ENCODE measurements at places on chromosomes 7 and 10.

DNA sequence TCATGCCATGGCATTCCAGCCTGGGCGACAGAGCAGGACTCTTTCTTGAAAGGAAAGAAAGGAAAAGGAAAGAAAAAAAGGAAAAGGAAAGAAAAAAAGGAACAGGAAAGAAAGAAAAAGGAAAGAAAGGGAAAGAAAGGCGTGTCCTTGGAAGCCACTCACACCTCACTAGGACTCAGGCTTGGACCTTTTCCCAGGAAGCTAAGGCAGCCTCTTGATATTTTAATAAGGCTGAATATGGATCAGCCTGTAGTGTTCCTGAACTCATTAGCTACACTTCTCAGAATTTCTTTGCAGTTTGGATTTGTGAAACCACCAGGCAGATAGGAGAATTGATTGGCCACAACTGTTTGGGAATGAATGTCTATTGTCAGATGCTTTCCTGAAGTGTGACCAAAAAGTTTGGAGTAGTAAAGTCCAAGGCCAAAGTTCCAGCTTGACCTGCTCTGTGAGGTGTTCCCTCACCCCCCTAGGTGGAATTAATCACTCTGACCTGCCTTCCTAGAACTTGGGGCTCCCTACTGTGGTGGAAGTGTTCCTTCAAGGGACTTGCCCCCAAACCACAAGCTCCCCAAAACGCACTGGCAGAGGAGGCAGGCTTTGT, 7.1 kb upstream of the MALSU1 start:
- no peak for DNase-seq

GRCh38 chr7:112511451-112512202, 30.8 kb downstream of the LSMEM1 start:
- no peak for DNase-seq

DNA sequence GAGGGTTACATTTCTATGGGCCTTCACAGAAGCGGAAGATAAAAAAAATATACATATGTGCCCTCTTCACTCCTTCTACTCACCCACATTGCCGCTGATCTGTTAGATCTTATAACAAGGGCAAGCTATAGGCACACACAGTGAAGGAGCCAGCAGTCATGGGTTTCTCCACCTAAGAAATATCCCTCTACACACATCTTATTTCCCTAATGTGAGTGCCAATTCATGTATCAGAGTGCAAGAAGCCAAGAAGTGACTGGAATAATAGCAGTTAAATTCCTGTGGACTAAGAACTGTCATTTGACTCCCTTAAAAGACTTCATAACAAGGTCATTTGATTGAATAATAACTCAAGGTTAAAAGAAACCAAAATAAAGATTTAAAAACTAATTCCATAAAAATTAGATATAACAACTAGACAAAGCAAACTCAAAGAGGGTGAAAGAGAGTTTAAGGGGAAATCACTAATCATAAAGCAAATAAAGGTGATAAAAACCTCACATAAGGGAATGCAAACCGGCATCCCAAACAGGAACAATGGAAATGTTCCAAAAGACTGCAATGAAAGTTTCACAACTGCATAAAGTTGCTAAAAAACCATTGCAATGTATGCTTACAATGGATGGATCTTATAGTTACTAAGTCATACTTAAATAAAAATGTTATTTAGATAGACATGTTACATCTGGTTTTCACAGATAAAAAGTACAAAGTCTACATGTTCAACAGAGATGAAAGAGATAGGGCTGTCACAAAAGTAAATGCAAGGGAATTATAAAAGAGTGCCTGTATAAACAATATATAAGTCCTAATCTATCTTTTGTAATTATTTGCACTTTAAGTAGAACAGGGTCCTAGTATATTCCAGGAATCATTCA, 42.8 kb downstream of the ARHGAP21 start:
- DNase-seq: no peak

- DNase-seq: peak; percentile 97
Measured at GRCh38 chr10:126199221-126199998, 188.9 kb downstream of the ADAM12 start.

GRCh38 chr7:12456506-12456905, 52.8 kb upstream of the VWDE start:
- DNase-seq: no peak

DNA sequence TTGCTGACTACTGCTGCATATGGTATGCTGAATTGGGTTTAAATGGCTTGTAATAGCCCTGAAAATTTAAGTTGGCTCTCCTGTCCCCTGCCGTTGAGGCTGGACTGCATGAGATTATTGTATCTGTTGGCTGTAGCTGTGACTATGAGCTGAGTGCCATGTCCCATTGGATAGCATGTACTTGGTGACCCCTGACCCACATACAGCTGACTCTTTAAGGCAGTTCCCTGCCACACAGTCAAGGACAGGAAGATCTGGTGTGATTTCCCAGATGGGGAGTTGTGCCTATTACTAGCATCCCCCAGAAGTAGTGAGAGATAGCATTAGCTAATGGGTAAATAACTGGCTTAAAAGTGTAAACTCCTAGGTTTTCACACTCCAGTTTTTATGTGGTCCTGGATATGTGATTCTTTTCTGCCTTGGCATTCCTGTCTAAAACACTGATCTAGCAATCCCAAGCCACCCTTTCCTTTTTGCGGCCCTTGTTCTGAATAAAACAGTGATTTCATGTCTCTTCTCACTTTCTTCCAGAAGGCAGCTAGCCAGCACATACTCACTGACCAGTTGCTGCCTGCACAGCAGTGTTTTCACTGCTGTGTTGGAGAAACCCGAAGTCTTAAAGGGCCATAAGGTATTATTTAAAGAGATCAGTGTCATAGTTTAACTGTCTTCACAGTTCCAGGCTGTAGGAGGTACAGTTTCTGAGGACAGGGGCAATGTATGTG, 35.9 kb downstream of the LRRC4 start:
- peak; percentile 11 for DNase-seq

GRCh38 chr7:40221836-40222235, 87.0 kb downstream of the SUGCT start:
- DNase-seq: peak; percentile 69

GRCh38 chr10:69835875-69836730, 34.4 kb downstream of the COL13A1 start:
- no peak for DNase-seq

- no peak for DNase-seq
Measured at GRCh38 chr7:116071629-116072028, 41.1 kb upstream of the TFEC start.

GRCh38 chr7:157952050-157952667, 615.4 kb downstream of the DNAJB6 start:
- DNase-seq: no peak

- DNase-seq: no peak
Measured at GRCh38 chr10:106741006-106741530, 423.4 kb downstream of the SORCS1 start.

DNA sequence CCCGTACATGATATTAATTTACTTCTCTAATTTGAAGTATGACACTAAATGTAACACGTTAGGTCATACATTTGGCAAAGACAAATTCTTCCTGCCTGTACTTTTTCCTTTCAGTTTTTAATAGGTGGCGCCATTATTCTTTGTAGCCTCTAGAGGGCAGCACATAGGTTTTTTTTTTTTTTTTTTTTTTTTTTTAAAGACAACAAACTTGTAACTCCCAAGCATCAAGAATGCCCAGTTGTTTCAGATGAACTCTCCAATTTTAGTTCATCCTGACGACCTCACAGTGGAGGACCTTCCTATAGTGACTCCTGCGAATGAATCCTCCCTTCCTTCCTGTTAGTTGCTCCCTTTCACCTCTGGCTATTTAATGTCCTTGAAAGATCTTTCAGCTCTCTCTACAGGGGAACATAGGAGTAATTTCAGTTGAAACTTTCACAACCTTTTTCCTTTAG, 139.3 kb upstream of the HDAC9 start:
- no peak for DNase-seq

- DNase-seq: no peak
Measured at GRCh38 chr10:82267465-82267864, 392.5 kb downstream of the NRG3 start.

DNA sequence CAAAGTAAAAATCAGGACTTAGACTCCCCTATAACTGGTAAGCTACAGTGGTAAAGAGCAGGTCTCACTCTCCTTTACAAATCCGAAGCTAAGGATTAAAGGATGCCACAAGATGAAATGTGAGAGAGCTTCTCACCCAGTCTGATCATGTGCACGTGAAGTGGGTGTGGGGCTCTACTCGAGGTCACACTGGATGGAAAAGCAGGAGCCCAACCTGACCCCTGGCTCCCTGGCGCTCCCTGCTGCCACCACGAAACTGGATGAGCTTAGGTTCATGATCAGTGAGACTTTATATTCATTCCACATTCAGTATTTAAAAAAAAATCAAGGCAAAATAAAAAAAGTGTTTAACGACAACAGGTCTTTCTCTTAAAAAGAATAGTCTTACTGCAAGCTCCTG, 21.7 kb upstream of the FOXI2 start:
- DNase-seq: no peak

GRCh38 chr10:18044976-18045720, 93.4 kb downstream of the SLC39A12 start:
- DNase-seq: no peak

- DNase-seq: no peak
Measured at GRCh38 chr7:7943951-7944350, 24.6 kb upstream of the GLCCI1 start.

DNA sequence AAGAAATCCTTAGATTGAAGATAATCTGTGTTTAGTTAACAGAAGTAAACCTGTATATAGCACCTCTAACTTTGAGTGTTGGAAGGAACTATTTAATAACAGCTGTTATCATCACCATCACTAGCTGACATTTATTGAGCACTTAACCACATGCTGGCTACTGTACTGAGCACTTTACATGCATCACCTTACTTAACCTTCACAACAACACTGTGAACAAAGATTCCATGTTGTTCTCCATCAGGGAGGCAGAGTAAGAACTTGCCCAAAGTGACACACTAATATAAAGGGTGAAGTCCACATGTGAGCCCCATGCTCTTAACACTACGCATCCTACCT, 182.2 kb downstream of the ST7 start:
- no peak for DNase-seq

DNA sequence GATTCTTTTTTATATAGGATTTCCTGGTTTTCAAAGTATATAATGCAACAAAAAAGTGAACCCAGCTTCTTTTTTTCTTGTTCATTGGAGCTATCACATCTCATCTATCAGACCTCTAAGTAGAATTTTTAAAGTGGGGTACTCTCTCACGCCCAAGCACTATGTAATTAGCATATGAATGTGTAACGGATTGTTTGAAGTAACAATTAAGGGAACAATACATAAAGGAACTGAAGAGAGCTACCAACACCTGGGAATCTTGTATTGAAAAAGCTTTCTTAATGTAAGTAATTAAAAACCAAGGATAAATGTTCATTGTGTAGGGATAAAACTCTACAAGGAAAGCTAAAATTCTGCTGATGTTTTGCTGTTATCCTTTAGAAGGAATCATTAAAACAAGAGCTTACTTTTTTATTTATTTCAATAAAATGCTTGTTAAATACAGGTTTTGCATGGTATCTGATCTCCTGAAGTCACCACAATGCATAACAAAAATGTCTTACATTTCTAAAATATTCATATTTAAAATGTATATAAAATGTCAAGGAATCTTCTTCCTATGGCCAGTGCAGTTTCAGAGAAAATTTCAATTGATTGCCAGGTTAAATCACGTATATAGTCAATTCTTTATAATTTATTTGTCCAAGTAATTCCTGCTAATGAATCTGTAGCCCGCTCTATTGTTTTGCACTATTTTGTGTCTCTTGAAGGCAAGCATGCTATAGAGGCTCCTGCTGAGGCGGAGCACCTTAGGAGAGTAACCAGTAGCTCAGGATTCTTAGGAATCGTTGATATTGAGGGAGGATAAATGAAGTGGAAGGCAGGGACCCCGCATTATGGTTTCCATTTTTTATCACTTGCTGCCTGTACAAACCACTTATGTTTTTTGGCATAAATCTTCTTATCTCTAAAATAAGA, 51.6 kb downstream of the PTPRZ1 start:
- no peak for DNase-seq

- no peak for DNase-seq
Measured at GRCh38 chr7:102189756-102190155, 96.9 kb upstream of the SH2B2 start.

- DNase-seq: no peak
Measured at GRCh38 chr7:38274486-38274885, 1.1 kb upstream of the TARP start.

- DNase-seq: no peak
Measured at GRCh38 chr7:93747019-93747418, 143.5 kb downstream of the TFPI2 start.

- no peak for DNase-seq
Measured at GRCh38 chr10:69337296-69338132, 59.2 kb downstream of the HK1 start.

- DNase-seq: no peak
Measured at GRCh38 chr10:99777918-99778714, 4.3 kb upstream of the ABCC2 start.

GRCh38 chr10:7915923-7916536, 97.7 kb downstream of the TAF3 start:
- DNase-seq: no peak

DNA sequence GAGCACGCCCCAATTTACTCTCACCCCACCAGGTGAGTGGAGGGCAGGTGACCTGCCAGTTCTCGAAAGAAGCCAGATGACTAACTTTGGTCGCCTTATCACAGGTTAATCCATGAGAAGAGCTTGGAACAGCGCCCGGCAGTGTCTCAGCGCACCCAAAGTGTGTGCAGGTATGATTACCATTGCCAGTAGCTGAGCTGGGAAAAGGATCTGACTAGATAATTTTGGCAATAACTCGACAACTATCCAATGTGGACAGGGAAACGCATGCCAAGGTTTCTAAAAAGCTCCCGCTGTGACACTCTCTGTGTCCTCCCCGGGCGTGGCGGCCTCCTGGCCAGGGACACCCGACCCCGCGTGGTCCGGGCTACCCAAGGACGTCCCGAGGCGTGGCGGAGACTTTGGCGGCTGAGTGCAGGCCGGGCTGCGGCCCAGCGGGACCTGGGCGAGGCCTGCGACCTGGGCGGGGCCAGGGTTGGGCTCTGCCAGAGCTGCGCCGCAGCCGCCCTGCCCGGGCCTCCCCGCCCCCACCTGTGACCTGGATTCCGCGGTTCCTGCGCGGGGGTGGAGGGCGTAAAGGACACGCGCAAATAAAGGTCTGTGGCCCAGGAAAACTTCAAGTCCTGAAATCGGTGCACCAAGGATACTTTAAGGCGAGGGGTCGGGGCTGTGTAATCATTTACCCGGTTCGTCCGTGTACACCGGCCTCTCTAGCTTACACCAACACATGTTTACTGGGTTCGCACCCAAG, 13.7 kb upstream of the WAPL start:
- DNase-seq: peak; percentile 10

DNA sequence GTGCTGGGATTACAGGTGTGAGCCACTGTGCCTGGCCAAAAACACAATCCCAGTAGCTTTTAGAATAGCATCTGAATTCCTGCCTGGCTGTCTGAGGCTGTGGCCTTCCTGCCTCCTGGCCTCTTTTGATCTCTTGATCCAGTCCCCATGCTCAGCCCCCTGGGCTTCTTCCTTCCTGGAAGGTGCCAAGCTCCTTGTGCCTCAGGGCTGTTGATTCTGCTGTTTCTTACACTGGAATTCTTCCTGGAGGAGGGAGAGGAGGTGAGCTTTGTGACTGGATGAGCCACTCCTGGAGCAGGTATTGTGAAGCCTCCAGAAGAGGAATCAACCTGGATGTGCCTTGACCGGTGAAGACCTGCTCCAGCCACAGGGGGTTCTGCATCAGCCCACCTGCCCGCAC, 17.3 kb upstream of the MKI67 start:
- no peak for DNase-seq

Data from GM04504 (cell line).